ENCODE measurements at places on chromosomes 5 and 9.

DNA sequence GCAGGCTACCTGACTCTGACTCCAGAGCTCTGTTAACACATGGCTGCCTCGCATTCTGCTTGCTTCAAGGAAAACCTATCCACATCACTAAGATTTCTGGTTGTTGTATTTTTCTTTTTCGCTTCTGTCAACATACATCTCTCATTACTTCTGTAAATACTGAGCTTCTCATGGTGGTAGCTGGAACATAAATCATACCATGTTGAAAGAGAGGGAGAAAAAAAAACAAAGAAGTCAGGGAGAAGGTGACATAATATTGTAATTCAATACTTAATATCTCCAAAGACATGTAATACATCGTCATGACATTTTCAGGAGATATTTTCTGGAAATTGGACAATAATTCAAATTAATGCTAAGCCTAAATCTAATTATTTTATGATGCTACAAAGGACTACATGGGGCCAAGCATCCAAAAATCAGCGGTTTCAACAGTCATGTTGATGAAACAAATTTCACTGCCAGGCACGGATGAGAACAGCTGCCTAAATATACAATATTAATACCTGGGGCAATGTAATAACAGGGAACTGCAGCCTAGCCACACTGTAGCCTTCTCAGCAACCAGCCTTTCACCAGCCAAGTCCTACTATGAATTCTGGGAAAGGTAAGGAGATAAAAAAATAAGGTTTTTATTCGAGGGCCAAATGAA is 332.0 kb downstream of the TRIM32 start:
- DNase-seq, result no peak

GRCh38 chr9:110021891-110022290 is 186.1 kb downstream of the C9orf152 start:
- no peak for DNase-seq

DNA sequence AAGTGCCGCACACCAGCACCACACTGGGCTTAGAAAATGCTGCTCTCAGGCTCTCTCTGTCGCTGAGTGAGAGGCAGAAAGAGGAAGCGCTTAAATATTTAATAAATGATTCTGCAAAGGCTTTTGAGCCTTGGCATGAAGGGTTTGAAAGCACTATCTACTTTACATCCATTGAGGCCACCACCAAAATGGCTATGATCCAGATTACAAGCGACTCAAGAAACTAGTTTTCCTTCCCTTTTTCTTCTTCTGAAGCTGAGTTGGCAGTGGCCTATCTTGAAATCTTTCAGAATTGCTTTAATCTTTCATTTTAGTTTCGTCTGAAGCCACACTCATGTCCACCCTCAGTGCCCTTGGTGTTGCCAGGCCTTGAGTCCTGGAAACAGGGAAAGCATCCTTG is 59.5 kb downstream of the EBF1 start:
- no peak for DNase-seq

- DNase-seq, result no peak
Measured at GRCh38 chr5:160339406-160340130, 27.2 kb upstream of the CCNJL start.

- no peak for DNase-seq
Measured at GRCh38 chr9:68597362-68597997, 56.8 kb upstream of the TMEM252 start.

DNA sequence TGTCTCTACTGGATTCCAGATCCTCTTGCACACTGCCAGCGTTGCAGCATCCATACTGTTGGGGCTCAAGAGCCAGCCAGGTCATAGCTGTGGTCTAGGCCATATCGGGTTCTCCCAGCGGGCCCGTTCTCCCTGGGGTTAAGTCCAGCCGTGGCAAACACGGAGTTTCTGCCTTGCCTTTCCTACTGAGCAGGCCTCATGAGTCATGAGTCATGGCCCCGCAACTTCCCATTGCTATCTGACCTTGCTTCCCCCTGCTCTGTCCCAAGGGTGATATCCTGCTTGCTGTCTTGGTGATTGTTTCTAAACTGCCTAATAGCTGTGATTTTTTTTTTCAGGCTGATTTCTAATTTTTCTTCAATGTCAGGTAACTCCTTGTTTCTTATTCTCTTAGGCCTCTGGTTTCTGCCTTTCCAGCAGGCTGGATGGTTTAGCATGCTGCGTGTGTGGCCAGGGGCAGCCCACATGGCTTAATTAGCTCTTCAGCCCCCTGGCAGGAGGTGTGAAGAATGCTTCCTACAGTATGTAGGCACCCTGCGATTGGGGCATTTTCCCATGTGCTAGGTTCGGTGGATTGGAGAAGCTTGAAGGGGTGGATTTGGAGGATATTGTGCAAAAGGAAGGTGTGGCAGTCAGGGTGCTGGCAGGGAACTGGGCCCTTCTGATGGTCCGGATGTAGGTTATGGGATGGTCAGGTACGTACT is 18.7 kb downstream of the DAPK1 start:
- no peak for DNase-seq

- no peak for DNase-seq
Measured at GRCh38 chr5:87457706-87458105, 45.0 kb upstream of the CCNH start.

GRCh38 chr9:122325124-122325523 is 45.7 kb upstream of the PTGS1 start:
- DNase-seq, result no peak

DNA sequence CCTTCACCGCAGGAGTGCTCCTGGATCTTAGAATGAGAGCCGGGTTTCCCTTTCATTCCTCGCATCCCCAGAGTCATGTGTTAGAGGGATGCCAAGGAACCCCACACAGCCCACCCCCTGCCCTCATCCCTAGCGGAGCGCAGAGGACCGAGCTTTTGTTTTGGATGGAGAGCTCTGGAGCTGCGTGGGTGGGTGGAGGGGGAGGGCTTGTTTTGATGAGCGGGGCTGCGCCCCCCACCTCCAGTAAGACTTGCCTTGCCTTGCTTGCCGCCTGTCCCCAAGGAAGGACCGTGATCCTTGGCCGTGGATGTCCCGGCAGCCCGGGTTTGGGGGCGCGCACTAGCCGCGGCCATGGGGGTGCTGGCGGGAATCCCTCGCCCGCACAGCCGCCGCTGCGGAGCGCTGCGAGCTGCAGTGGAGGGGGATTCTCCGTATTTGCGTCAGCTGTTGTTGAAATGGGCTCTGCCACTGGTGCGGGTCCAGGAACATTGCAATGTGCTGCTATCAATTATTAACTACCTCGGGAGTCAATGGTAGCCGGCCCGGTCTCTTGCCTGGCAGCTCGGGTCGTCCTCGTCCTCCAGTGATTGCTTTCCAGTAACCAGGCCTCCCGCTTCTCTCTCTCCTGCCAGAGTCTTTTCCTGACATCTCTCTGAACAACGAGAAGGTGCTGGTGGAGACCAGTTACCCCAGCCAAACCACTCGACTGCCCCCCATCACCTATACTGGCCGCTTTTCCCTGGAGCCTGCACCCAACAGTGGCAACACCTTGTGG is 1.0 kb downstream of the EGR1 start:
- DNase-seq, result no peak

- no peak for DNase-seq
Measured at GRCh38 chr5:32949286-32949970, 238.3 kb downstream of the NPR3 start.

- DNase-seq, result no peak
Measured at GRCh38 chr9:113454914-113455761, 8.4 kb upstream of the RGS3 start.

DNA sequence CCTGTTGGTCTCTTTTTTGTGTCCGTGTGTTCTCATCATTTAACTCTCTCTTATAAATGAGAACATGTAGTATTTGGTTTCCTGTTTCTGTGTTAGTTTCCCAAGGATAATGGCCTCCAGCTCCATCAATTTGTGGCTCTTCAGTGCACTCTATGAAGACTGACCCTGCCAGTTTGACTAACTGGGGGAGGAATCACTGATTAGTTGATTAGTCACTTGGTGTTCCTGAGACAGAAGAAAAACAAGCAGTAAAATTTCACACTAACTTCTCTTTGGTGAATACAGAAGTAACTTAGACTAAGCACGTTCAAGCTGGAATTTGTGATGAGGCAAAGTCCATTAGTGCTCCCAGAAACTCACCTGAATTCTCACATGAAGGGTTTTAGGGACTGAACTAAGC is 495.8 kb upstream of the RORB start:
- DNase-seq, result no peak

DNA sequence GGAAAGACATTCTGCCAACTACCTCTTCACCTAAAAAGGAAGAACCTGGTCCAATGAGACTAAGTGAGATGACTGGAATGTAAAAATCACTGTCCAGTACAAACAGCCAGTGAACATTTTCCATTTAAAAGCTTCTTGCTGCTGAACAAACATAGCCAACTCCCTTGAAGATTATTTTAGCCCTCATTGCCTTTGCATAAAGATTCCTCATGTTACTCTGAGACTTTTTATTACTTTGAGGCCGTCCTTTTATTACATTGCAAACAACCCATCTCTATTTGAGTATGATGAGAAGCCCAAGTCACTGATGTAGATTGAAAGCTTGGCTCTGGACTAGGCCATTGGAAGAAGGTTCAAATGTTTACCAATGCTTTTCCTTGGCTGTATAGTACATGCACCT is 649.8 kb downstream of the CETN3 start:
- DNase-seq, result no peak

- no peak for DNase-seq
Measured at GRCh38 chr9:127370147-127370579, 26.8 kb upstream of the SLC2A8 start.

DNA sequence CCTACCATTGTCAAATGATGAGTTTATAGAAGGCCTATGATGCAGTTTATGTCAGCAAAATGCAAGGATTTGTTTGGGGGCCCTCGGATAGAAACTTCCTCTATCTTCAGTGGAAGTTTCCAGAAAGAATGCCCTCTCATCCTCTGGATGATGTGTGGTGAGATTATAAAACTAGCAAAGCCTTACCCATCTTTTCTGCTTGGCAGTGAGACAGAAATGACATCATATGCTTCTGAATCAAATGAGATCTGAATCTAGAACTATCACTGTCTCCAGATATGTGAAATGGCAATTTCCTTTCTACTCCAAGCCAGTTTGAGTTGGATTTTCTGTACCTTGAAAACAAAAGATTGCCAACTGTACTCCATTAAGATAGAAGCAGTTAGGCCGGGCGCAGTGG is 60.4 kb upstream of the CKMT2 start:
- DNase-seq, result no peak

DNA sequence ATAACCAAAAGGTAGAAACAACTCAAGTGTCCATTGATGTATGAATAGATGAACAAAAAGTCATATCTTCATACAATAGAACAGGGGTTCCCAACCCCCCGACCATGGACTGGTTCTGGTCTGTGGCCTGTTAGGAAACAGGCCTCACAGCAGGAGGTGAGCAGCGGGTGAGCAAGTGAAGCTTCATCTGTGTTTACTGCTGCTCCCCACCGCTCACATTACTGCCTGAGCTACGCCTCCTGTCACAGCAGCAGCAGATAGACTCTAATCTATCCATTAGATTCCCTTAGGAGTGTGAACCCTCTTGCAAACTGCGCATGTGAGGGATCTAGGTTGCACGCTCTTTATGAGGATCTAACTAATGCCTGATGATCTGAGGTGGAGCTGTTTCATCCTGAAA is 478.0 kb downstream of the BRINP1 start:
- no peak for DNase-seq

DNA sequence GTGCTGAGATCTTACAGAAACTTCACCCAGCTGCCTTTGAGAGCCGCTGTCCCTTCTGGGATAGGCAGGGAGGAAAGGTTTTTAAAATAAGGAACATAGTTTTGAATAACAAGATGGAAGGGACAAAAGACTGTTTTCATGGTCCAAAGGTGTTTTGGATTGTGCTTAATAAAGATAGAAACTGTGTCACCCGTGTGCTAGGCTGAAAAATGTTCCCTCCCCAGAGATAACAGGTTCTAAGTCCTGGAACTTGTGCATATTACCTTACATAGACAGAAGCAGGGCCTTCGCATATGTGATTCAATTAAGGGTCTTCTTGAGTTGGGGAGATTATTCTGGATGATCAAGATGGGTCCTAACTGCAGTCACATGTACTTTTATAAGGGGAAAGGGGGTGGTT is 1.9 kb upstream of the CEMIP2 start:
- no peak for DNase-seq

GRCh38 chr9:37324691-37325490 is 97.6 kb upstream of the GRHPR start:
- no peak for DNase-seq

GRCh38 chr9:116163293-116164055 is 9.9 kb downstream of the PAPPA start:
- no peak for DNase-seq

DNA sequence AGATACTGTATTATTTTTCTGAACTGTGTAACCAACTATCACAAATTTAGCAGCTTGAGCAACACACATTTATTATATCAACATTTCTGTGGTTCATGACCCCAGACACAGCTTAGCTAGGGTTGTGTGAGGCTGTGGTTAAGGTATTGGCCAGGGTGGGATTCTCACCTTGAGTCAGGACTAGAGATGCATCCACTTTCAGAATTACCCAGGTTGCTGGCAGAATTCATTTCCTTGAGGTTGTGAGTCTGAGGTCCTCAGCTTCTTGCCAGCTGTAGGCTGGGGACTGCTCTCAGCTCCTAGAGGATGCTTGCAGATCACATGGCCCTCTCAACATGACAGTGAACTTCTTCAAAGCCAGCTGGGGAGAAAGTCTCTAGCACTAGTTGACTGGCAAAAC is 122.5 kb upstream of the RASGRF2 start:
- no peak for DNase-seq

DNA sequence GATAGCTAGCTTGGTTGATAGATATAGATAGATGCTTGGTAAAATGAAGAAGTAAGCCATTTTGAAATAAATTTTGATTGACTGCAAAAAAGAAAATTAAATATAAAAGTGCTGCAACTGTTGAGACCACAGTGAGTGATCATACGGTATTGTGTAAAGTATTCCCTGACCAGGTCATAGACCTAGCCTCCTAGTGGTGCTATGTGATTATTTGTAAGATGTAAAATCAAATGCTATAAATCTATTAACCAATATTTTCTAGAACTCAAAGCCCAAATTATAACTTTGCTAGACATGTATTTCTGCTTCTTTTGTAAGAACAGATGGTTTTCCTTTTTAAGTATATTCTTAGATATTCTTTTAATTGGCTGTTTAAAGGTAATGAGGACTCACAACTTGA is 480.2 kb upstream of the PTPRD start:
- DNase-seq, result no peak

DNA sequence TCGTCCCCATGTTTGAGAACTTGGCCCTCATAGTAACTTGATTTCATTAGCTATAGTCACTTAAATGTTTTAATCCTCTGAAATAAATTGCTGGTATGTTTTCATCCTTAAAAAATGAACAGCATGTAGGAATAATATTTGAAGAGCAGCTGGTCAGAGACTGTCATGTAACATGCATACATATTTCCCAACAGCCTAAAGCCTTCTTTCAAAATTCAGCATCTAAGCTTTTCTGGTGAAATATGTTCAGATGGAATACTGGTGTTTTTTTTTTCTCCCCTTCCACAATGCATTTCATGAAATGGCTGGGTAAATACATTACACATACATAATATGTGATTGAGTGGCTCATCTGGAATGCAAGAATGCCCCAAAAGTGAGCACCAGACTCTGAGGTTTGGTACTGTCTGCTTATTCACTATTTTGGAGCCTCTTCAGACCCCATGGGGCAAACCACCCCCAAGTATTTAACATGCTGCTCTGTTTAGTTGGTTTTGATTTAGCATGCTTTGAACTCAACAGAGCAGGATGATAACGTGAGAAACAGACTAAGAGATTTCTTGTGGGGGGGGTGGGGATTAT is 94.0 kb downstream of the SMARCA2 start:
- no peak for DNase-seq

Data from CD4-positive, alpha-beta T cell treated with Interleukin-6 at 100 ng/mL for 8 hours (primary cell).